Hepatocyte (in vitro differentiated cells): ENCODE measurements at places on chromosomes 12 and 14. TPM values are rescaled to one million over a fixed set of nuclear protein-coding genes. Genes with fewer than 3 reads are reported as not detected.

GRCh38 chr12:108060067-108060466 lies 69.0 kb upstream of the WSCD2 start:
- peak overlapping the region; percentile 25 for H3K27ac ChIP-seq
- H3K4me3 ChIP-seq: no peak overlapping the region
- H3K36me3 ChIP-seq: no peaks in the 10 kb centered on the region
- no peaks in the 10 kb centered on the region for H3K27me3 ChIP-seq
- no peak for DNase-seq
- no peaks in the 10 kb centered on the region for H3K4me1 ChIP-seq

Gene DIO3
- 51.1 and 51.3 TPM in 2 replicates for total RNA-seq

- no peak for DNase-seq
- no peaks in the 10 kb centered on the region for H3K27me3 ChIP-seq
- no peaks in the 10 kb centered on the region for H3K4me1 ChIP-seq
- no peak overlapping the region for H3K27ac ChIP-seq
Observed at GRCh38 chr12:109727746-109728726, 14.4 kb downstream of the FAM222A start.

Gene STON2
- 20.9 and 22.7 TPM in 2 replicates for total RNA-seq

- H3K27me3 ChIP-seq: no peaks in the 10 kb centered on the region
- H3K4me1 ChIP-seq: no peaks in the 10 kb centered on the region
- DNase-seq: no peak
Observed at GRCh38 chr12:90260136-90260535, 551.5 kb upstream of the ATP2B1 start.

Gene CIDEB
- 43.0 and 56.9 TPM in 2 replicates for total RNA-seq

DNA sequence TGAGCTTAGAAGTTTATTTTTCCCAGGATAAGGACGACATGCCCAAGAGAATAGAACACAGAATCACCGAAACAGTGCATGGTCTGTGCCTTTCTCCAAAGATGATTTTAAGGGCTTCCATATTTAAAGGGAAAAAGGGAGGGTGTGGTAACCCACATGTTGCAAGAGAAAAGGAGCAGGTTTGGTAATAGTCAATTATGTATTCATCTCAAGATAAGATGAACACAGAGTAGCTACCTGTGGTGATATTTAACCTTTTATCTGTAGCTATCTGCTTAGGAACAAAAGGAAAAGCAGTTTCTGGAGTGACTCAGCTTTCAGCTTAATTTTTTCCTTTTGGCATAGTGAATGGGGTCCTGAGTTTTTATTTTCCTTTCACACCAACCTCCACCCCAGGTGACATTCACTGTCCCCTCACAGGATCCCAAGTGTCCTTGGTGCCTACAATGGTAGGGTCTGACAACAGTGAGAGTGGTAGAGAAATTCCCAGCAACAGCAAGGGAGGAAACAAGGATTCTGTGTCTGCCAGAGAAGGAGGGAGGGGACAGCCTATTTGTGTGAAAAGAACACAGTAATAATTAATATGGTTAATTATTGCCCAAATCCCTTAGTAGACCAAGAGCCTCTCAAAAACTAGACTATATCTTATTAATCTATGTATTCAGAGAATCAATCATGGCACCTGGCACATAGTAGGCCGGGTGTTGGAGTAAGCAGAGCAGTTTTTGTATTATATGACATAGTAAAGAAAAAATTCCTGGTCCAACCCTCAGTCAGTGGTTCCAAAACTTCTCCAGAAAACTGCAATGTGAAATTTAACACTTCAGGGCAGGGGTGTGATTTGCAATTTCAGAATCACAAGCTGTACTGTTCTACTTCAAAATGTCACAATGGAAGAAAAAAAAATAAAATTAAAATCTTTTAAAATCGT lies 154.5 kb downstream of the PHLDA1 start:
- no peak for DNase-seq
- H3K36me3 ChIP-seq: no peaks in the 10 kb centered on the region
- H3K4me3 ChIP-seq: no peak overlapping the region

Gene NPAS3
- total RNA-seq: 0.64 and 1.1 TPM in 2 replicates

DNA sequence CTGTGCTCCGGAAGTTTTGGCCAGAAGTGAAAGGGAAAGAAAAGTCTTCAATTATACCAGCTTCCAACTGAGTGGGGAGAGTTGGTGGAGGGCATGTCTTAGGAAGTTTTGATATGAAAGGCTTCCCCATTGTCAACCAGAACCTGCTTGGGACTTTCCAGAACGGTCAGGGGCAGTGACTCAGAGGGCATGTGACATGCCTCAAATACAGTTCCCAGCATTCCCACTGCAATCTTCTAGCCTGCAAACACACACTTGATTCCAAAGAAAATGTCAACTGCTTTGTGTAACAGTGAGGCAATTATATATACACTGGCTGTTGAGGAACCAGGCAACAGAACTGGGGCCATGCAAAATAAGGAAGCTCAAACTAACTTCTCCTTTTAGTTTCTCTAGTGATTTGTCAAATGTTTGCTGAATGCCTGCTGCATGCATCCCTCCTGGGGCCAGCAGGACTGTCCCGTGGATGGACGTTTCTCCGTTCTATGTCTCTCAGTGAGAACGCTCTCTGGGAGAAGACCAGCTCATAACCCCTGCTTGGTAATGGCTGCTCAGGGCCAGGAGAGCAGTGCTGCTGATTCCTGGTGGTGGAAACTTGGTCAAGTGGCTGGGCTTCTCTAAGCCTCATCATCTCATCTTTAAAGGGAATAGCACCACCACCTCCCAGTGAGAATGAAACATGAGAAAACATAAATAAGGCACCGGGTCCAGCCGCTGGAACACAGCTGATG lies 18.3 kb downstream of the SLC25A47 start:
- H3K27ac ChIP-seq: peak overlapping the region; percentile 63
- peaks cover 7% of the 10 kb centered on the region for H3K4me1 ChIP-seq
- no peaks in the 10 kb centered on the region for H3K27me3 ChIP-seq
- DNase-seq: peak; percentile 62
- no peaks in the 10 kb centered on the region for H3K36me3 ChIP-seq

GRCh38 chr14:32779840-32780239 lies 158.8 kb upstream of the NPAS3 start:
- H3K4me1 ChIP-seq: no peaks in the 10 kb centered on the region
- no peak overlapping the region for H3K27ac ChIP-seq
- no peak for DNase-seq

DNA sequence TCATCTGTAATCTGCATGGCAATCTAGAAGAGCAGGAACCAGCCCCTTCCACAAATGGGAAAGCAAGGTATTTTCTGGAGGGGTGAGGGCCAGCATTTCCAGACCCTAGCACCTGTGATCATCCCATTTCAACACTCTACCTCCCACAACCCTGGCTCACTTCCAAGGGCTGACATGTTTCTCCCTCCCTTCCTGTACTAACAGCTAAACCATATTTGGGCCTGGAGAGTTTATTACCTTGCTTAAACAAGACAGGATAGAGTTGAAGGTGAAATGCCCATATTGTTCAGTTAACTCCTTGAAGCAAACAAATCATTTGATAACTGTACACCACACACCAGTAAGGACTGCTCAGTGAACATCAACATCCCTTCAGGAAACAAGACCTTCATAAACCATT lies 158.4 kb downstream of the PPM1H start:
- no peaks in the 10 kb centered on the region for H3K27me3 ChIP-seq
- H3K27ac ChIP-seq: peak overlapping the region; percentile 47
- H3K36me3 ChIP-seq: no peaks in the 10 kb centered on the region

- H3K4me1 ChIP-seq: no peaks in the 10 kb centered on the region
- no peak overlapping the region for H3K27ac ChIP-seq
- no peak overlapping the region for H3K4me3 ChIP-seq
- H3K27me3 ChIP-seq: no peaks in the 10 kb centered on the region
- no peaks in the 10 kb centered on the region for H3K36me3 ChIP-seq
Observed at GRCh38 chr12:96164951-96165811, 29.0 kb upstream of the ELK3 start.

GRCh38 chr12:76470028-76470939 lies 89.3 kb downstream of the OSBPL8 start:
- DNase-seq: peak; percentile 19
- no peaks in the 10 kb centered on the region for H3K4me1 ChIP-seq
- H3K27ac ChIP-seq: no peak overlapping the region
- no peaks in the 10 kb centered on the region for H3K36me3 ChIP-seq
- no peak overlapping the region for H3K4me3 ChIP-seq

DNA sequence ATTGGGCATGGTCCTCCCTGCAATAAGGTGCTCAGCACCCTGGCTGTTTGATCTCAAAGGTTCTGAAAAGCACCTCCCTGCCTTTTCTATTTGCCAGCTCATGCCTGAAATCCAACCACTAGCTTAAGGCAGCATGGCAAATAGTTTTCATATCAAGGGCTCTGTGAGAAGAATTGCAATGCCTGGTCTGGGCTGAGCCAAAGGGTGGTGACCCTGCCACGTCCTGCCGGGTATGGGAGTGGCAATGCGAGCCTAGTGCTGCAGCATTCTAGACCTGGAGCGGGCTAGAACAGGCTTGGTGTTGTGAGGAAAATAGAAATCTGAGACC lies 2.3 kb upstream of the SCNN1A start:
- H3K36me3 ChIP-seq: no peaks in the 10 kb centered on the region
- no peak overlapping the region for H3K4me3 ChIP-seq
- no peaks in the 10 kb centered on the region for H3K27me3 ChIP-seq

DNA sequence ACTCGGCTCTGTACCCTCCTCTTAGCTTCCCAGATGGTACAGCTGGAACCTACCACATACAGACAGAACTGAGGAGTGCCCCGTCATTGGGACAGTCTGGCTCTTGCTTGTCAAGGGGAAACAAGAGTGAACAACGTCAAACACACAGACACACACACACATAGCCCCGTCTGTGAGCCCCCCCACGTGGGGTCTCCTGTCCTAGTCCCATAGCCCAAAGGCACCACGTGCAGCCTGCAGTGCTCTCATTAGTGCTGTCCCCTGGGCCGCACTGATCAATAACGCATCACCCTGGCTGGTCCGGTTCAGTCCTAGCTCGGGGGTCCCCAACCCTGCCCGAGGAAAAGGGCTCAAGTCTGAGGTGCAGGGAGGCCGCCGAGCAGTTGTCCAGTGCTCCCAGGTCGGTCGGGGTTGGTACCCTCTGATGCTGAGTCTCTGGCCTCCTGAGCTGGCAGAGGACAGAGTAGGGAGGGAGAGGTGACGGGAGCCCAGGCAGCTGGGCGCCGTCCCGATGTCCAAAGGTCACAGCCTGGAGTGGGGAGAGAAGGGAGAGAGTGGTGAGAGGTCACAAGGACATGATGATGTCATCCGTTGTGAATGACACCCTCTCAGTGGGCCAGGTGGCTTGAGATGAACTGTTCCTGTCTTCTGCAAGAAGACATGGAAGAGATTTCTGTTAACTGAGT lies 105.4 kb upstream of the NOS1 start:
- peak; percentile 38 for DNase-seq
- no peaks in the 10 kb centered on the region for H3K27me3 ChIP-seq
- H3K4me1 ChIP-seq: no peaks in the 10 kb centered on the region
- H3K27ac ChIP-seq: no peak overlapping the region

GRCh38 chr12:132116709-132117557 lies 27.2 kb downstream of the DDX51 start:
- H3K27ac ChIP-seq: no peak overlapping the region
- no peak overlapping the region for H3K4me3 ChIP-seq
- no peak for DNase-seq
- no peaks in the 10 kb centered on the region for H3K27me3 ChIP-seq
- no peaks in the 10 kb centered on the region for H3K36me3 ChIP-seq

Gene DDX55
- 13.9 and 23.0 TPM in 2 replicates for total RNA-seq

Gene RAD51B
- total RNA-seq: 18.0 and 27.3 TPM in 2 replicates

- H3K4me3 ChIP-seq: no peak overlapping the region
- no peak for DNase-seq
- peaks cover 12% of the 10 kb centered on the region for H3K4me1 ChIP-seq
Observed at GRCh38 chr12:52122904-52123303, 43.4 kb downstream of the SMIM41 start.

GRCh38 chr12:117114784-117115183 lies 15.6 kb upstream of the TESC start:
- no peak overlapping the region for H3K27ac ChIP-seq
- H3K36me3 ChIP-seq: no peaks in the 10 kb centered on the region
- H3K4me1 ChIP-seq: no peaks in the 10 kb centered on the region
- H3K4me3 ChIP-seq: no peak overlapping the region
- no peak for DNase-seq

- no peak overlapping the region for H3K27ac ChIP-seq
- H3K36me3 ChIP-seq: no peaks in the 10 kb centered on the region
- no peak for DNase-seq
Observed at GRCh38 chr12:125919856-125920470, 854.7 kb downstream of the AACS start.

- peak overlapping the region; percentile 28 for H3K27ac ChIP-seq
- H3K4me3 ChIP-seq: no peak overlapping the region
Observed at GRCh38 chr14:58782011-58782410, 144.2 kb downstream of the DACT1 start.

GRCh38 chr12:2256453-2256852 lies 203.7 kb downstream of the CACNA1C start:
- H3K27ac ChIP-seq: no peak overlapping the region
- H3K4me1 ChIP-seq: no peaks in the 10 kb centered on the region
- no peaks in the 10 kb centered on the region for H3K36me3 ChIP-seq
- no peaks in the 10 kb centered on the region for H3K27me3 ChIP-seq
- DNase-seq: no peak

DNA sequence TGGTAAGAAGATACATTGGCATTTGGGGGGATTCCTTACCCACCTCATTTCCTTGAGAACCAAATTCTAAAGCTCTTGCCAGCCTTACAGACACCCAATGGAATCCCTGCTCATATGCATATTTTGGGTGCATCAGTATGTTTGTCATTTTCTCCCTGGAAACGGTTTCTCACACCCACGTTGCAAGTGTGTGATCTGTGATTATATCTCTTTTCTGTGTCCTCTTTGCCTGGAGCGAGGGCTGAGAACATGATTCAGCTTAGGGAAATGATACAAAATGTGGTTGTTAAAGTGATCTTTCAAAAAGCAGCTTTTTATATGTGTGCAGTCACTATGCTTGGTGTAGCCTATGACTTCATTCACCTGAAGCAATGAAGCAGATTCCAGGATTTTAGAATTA lies 52.0 kb downstream of the KCNMB4 start:
- H3K27ac ChIP-seq: no peak overlapping the region
- no peak for DNase-seq
- H3K4me1 ChIP-seq: no peaks in the 10 kb centered on the region
- no peaks in the 10 kb centered on the region for H3K27me3 ChIP-seq
- H3K36me3 ChIP-seq: no peaks in the 10 kb centered on the region

Gene PTPRQ
- total RNA-seq: 0.03 and 0.08 TPM in 2 replicates

DNA sequence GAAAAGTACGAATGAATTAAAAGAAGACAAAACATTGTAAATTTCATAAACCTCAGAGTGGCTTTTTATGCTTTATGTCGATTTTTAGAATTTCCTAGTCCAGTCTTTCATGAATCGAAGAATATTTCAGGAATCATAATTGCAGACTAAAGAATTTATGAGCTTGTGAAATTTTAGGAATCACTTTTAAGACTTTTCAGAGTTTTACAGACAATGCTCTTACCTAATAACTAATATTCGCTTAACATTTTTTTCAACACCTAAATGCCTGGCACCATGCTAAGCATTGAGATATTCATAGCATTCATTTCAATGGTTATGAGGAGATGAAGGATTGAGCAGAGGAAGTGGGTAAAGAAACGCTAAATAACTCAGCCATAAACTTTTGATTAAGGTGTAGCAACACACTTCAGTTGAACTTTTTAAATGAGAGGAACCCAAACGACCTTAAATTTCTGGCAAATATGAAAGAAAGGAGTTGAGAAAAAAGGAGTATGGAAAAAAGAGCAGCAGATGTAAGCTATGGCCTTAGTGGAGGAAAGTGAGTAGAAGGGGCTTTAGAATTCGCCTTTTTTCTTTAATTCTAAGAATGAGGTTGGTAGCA lies 739 bp upstream of the USP44 start:
- no peaks in the 10 kb centered on the region for H3K36me3 ChIP-seq
- H3K4me1 ChIP-seq: peaks cover 6% of the 10 kb centered on the region
- no peak for DNase-seq
- no peak overlapping the region for H3K27ac ChIP-seq

Gene DPF3
- total RNA-seq: 0.47 and 0.76 TPM in 2 replicates

- no peaks in the 10 kb centered on the region for H3K36me3 ChIP-seq
- no peak overlapping the region for H3K27ac ChIP-seq
- peaks cover 7% of the 10 kb centered on the region for H3K4me1 ChIP-seq
Observed at GRCh38 chr12:114218136-114218535, 187.8 kb downstream of the TBX5 start.

Gene CCDC184
- 4.8 and 7.7 TPM in 2 replicates for total RNA-seq

Gene ITGB7
- 0.23 TPM in 1 of 2 replicates, not detected in the other for total RNA-seq
